ENCODE measurements at places on chromosomes 5 and 9.

DNA sequence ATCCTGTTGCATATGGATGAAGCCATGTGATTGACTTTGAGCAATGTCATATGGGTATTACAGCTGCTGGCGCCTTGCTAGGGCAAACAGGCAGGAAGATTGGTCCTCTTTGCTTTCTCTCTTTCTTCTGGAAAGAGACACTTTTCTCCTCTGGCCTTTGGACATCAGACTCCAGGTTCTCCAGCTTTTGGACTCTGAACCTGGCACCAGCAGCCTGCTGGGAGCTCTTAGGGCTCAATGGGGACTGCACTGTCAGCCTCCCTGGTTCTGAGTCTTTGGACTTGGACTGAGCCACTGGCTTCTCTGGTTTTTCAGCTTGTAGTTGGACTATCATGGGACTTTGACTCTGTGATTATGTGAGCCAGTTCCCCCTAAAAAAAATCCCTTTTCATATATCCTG is 34.8 kb upstream of the TENT4A start:
- DNase-seq: no peak

GRCh38 chr5:74326571-74327338 is 313.8 kb downstream of the ENC1 start:
- peak; percentile 49 for DNase-seq

GRCh38 chr5:109779036-109779735 is 89.5 kb downstream of the MAN2A1 start:
- DNase-seq: no peak

GRCh38 chr9:84228130-84228720 is 112.3 kb downstream of the SLC28A3 start:
- DNase-seq: no peak

- DNase-seq: no peak
Observed at GRCh38 chr9:103707181-103707580, 386.9 kb upstream of the SMC2 start.

- no peak for DNase-seq
Observed at GRCh38 chr5:9655641-9656040, 25.5 kb upstream of the TAS2R1 start.

DNA sequence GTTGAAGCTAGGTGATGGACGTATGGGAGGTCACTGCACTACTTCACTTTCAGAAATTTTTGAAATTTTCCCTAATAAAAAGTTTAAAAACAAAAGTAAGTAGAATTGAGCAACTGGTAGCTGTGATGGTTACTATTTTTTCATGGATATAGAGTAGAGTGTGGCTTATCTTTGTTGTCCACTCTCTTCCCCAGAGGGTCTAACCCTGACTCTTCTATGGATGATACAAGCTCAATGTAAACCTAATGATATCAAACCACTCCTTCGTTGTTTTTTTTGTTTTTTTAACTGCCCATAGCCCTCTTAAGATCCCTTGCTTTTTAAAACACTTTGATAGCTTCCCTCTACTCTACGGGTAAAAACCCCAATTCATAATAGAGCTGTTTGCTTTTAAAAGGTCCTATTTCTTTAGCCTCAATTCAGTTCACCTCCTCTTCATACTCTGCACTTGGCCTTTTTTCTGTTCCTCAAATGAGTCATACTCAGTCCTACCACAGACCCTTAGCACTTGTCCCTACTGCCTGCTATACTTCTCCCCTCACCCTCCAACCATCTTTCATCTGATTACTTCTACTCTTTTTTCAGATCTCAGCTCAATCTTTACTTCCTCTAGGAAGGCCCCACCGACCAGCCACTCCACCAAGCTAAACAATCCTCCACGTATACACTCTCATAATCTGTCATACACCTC is 2.6 kb downstream of the HDAC3 start:
- no peak for DNase-seq

- no peak for DNase-seq
Observed at GRCh38 chr9:131302244-131303075, 12.9 kb downstream of the PLPP7 start.

DNA sequence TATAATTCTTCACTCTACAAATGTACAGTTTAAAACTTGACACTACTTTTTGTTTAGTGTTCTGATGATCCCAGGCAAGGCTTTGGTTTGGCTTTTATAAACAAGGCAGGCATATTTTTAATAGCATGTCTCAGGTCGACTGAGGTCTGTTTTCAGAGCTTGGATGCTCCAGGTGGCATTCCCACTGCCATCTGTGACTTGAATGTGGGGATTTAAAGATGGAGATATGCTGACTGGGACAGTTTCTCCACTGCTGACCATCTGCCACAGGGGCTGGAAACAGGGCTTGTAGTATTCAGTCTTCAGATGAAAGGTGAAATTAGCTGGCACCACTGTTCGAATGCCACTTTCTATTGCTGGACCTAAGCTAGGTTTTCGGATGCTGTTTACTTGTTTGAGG is 1266.2 kb upstream of the CDH18 start:
- DNase-seq: no peak

GRCh38 chr9:20512106-20512505 is 110.2 kb downstream of the MLLT3 start:
- no peak for DNase-seq

DNA sequence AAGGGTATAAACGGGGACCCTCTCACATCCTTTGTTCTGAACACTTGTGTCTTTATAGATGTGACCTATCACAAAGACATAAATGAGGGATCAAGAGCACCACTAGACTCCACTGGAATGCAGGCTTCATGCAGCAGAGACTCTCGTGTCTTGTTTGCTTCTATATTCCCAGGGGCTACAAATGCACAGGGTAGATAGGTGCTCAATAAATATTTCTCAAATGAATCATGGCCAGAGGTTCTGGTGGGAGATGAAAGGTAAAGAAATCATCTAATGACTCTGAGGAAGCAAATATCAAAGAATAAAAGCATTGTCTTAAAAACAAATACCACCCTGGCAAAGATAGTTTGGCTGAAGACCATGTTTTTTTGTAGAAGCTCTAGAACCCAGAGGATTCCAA is 6.6 kb downstream of the SLC36A3 start:
- no peak for DNase-seq

DNA sequence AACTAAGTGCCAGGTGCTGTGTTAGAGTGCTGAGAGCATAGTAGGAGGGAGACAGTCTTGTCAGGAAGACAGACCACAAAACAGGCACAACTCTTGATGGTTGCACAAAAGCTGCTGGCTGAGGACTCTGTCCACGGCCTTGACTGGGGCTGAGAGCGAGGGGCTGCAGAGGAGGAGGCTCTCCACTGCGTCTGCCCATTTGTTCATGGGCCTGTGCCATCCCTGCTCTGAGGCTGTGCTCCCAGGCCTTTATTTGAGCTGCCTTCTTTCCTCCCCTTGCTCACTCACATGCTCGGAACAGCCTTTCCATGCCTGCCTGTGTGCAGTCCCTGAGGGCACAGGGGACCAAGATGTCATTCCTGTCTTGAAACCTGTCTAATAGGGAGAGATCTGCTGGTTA is 147.8 kb downstream of the CACNA1B start:
- no peak for DNase-seq
